ENCODE measurements at places on chromosomes 13 and 19.

DNA sequence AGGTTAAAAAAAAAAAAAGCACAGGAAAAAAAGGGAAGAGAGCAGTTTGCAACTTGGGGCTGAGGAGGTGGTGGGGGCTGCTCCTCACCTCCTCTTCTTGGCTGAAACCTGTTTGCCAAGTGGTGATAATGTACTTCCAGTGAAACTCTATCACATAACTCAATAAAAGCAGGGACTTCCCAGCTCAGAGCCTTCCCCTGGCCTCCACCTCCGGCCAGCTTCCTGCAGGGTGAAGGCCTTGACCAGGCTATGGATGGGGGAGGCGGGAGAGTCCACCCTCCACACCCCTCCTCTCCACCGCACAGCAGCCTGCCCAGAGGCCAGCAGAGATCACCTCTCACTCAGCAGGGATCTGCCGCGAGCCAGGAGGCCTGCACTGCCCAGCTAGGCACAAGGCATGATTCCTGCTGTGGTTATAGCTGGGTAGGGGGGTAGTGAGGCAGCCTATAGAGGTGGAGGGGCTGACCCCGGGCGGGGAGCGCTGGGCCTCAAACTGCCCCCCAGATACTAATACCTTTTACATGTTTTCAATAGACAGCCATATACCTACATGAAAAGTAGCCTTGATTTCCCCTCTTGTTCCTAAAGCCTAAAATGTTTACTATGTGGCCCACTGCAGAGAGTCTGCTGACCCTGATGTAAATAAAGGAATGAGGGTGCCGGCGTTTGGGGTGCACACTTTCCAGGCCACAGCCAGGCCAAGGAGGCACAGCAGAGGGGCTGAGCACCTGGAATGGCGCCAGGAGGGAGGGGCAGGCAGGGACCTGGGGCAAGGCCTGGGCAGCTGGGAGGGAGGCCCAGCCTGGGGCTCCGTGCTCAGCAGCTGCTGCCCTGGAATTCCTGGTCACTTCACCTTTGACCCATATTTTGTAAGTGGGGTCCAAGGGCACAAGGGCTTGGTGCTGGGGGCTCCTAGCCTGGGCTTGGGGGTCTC, 10.3 kb downstream of the ZNF787 start:
- no peak for DNase-seq

- DNase-seq: no peak
Measured at GRCh38 chr13:33375421-33375820, 89.9 kb upstream of the STARD13 start.

- no peak for DNase-seq
Measured at GRCh38 chr13:42260903-42261654, 10.9 kb upstream of the AKAP11 start.

DNA sequence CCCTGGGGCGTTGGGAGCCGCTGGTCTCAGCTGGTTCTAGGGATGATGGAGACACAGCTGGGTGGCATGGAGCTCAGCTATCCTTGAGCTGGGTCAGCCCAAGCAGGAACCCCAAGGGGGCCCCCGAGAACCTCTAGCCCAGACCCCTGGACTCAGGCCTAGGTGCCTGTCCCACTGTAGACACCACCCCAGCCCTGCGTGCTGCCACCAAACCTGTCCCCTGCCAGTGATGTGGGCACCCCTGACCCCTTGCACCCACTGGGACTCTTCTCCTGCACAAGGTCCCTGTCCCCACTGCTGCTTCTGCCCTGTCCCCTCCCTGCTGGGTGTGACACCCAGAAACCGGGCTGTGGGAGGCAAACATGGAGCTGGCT, 26.8 kb downstream of the CEBPA start:
- no peak for DNase-seq

DNA sequence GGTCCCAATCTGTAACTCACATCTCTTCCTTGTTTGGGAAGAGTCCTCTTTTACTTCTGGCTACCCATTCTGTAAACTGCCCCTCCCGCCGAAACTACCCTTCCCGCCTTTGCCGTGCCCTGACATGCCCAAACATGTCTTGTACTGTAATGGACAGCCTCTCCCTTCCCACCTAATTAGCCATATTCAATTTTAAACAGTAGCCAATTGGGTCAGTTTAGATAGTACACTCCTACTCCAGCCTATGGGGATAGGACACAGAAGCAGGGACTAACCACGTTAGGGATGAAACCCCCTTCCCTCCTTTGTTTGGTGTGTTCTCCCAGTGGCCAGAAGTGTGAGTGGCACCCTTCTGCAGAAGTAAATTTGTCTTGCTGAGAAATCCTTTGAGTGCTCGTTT, 34.2 kb downstream of the SACS start:
- DNase-seq: no peak

All from cerebellar nuclear complex (tissue), 1 donor.